SK-MEL-5 (cell line): ENCODE measurements at places on chromosomes 4 and X. TPM values are rescaled to one million over a fixed set of nuclear protein-coding genes. Genes with fewer than 3 reads are reported as not detected.

Gene ARHGAP36
- total RNA-seq: not detected in 2 replicates

Gene GABRG1
- total RNA-seq: 0.03 TPM in 1 of 2 replicates, not detected in the other

Gene SYTL5
- total RNA-seq: 67.0 and 69.1 TPM in 2 replicates

Gene PPP4R3C
- total RNA-seq: not detected in 2 replicates

Gene XPNPEP2
- total RNA-seq: not detected in 2 replicates

Gene FGF13
- 24.2 and 27.2 TPM in 2 replicates for total RNA-seq

Gene PSAPL1
- total RNA-seq: not detected in 2 replicates

Gene SLC2A9
- 0.24 TPM in 1 of 2 replicates, not detected in the other for total RNA-seq
